Ureter (tissue), 1 donor: ENCODE measurements at places on chromosomes 6 and 20.

GRCh38 chr6:170295510-170296422, 4.9 kb upstream of the DLL1 start:
- no peak for DNase-seq

- DNase-seq = no peak
These were observed 440.4 kb downstream of the BTBD3 start for GRCh38 chr20:12358006-12358654.

GRCh38 chr20:53274365-53274764, 302.2 kb downstream of the TSHZ2 start:
- DNase-seq = no peak

DNA sequence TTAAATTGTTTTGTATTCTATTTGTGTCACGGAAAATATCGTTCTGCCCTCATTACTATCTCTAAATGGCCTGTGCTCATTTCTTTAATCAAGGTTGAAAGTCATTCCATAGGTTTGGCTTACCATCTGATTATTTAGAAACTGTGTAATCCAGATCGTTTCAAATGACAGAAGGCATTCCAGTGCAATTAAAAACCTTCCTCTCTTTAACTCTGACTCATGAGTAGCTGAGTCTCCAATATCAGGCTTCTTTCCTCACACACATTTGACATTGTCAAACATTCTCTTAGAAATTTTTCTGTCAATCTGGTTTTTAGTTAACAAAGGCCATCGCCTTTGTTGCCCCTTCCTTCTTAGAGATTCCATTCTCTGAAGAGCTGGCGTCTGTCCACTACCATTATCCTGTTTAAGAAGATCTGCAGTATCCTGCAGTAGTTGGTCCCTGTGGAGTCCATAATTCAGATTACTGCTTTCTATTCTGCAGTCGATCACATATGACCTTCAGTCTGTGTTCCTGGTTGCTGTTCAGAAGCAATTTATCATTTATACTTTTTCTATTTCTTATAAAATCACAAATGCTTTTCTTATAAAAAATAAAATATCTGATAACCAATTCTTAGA, 3.9 kb upstream of the TRDN start:
- DNase-seq = no peak

DNA sequence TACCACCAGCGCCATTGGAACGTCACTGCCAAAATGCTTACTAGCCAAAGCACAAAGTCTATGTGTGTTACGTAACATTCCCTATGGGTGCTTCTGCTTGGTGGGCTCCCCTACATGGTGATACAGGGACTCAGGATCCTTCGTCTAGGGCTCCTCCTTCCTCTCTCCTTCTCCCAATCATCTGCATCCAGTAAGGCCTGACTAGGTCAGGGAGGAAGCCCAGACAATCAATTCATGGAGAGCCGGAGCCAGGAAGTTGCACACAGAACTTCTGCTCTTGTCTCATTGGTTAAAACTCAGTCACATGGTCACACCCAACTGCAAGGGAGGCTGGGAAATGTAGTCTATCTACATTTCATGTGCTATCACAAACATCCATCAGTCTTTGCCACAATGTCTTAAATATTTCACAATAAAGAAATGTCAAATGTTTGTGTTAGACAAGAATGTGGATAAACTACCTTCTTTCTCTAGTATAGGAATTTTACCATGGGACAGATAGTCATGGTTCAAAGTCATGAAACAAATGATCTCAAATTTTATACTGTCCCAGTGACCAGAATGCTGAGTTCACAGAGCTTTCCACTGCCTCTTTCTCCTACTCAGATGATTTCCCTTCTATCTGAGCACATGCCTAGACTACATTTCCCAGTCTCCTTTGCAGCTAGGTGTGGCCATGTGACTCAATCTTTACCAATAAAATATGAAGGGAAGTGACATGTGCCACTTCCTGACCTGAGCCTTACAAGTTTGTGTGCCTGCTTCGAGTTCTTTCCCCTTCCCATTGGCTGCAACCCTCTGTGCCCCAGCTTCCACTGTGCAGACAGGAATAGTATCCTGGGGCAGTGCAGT, 9.3 kb upstream of the KCNK15 start:
- DNase-seq = no peak

DNA sequence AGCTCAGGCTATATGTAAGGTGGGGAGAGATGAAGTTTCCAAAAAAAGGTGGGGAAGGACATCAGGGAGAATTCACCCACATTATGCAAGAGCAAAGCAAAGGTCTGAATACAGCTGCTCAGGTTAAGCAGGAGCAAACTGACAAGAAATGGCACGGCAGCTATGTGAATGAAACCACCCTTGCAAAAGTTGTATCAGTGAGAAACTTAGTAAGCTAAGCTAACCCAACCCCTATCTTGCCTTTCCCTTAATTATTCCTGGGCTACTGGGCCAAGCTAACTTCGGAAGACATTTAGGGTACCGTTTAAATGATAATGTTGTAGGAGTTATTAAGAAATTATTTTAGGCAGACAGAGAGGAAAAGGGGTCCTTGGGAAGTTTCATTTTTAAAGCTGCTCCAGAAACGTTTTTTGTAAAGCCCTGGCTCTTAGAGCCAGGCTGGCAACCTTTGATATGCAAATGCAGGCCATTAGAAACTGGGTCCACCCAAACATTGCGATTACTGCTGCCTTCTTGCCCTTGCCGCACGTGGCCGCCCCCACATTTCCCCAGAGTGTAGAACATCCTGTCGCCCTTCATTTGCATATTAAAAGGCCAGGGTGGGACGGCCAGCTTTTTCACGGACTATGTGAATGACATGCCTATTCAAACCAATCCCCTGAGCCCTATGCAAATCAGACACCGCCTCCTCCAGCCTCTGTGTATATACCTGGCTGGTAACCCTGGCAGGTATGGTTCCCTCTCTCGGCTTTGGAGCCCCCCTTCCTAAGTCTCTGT, 60.5 kb upstream of the SAMD5 start:
- DNase-seq = no peak

DNA sequence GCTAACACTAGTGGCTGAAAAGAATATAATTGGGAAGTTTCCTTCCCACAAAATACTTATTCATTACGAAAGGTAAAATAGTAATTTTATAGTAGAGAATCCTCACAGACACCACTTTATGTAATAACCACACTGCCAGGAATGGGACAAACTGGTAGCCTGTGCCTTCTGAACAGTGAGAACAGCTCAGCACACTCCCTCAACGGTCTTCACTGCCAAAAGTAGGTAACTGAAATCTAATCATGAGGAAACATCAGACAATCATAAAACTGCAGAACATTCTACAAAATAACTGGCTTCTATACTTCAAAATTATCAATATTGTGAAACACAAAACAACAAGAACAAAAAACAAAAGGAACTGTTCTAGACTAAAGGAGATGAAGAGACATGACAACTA, 44.1 kb downstream of the NUP153 start:
- no peak for DNase-seq

DNA sequence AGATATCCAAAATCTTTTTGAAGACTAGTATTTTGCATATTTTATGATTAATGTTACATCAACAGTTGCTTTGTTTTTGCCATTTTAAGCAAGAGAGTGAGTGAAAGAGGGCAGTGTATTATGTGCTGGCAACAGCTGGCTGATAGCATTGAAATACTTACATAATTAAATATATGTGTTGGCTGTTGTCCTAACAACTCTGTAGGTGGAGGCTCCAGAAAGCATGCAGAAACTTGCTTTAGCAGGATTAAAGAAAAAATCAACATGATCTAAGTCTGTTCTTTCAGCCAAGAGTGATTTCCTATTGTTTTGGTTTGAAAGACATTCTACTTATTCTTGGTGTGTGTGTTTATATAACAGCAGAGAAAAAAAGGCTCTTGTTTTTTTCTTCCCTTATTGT, 127.5 kb downstream of the CDKAL1 start:
- no peak for DNase-seq

DNA sequence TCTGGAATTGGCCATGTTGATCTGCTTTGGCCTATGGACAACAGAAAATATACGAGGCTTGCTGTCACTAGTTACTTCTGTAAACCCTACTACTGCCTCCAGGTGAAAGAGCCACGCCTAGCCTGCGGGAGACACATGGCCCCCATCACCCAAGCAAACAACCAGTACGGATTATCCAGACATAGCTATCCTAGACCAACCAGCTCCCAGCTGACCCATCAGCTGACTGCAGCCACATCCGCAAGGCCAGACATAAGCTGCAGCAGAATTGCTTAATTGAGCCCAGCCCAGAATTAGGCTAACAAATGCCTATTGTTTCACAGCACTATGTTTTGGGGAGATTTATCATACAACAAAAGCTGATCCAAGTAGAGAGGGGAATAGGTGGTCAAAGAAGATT, 13.5 kb downstream of the REV3L start:
- DNase-seq = no peak

DNA sequence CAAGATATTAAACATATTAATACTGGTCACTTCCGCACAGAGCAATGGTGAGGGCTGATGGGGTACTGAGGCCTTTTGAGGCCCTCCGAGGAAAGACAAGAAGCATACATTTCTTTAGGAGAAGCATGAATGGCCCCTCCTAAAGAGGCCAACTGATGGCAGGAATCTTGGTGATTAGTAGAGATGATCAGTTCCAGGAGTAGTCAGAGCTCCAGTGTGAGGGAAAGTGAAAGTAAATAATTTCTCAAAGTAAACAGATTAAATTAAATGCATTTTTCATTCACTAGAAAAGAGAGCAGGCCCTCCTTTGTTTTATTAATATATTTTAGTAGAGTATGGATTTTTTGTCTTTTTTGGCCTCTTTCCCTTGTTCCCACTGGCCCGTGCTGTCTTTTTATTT, 38.2 kb downstream of the NOX3 start:
- no peak for DNase-seq

DNA sequence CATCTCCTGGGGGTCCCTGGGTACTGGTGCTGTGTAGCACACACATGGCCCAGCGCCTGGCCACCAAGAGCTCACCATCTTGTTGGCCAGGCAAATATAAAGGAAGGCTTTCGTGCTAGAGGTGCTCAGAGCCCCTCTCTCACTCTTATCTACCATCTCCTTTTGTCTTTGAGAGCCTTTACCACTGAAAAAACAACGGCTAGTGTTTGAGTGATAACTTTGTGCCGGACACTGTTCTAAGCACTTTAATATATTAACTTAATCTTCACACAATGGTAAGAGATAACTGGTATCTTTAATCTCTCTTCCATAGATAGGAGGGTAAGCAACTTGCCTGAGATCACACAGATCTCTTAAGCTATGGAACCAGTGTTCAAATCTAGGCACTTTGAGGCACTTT, 21.5 kb upstream of the ARHGAP18 start:
- DNase-seq = no peak

DNA sequence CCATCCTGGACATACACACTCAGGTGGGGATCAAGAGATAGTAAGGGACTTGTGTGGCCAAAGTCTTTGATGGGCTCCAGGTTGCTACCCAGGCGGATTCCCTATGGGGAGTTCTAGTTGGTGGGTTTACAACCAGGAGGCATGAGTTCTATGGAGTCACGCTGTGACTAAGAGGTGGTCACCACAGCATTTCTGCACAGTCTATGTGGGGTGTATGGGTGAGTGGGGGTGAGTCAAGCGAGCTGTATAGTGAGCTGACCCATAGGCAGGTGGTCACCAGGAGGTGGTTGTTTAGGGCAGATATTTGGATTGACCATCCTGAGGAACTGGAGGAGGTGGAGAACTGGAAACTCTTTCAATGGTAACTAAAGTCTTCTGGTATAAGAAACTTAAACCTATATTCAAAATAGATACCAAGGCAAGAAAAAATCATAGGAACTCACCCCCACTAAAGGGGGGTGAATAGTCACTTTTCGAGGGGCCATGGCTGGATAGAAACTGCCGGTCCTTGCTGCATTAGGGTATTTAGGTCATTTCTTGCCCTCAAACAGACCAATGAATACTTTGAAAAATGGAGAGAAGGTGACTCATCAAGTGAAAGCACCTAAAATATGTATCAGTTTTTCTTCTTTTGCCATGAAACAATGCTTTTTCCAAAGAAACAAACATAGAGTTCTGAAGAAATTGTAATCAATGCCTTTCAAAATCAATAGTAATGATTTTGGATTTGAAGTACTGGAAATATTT, 84.3 kb upstream of the NRN1 start:
- DNase-seq = no peak
